OCI-LY7 (cell line): ENCODE measurements at places on chromosomes 3 and 15. TPM values are rescaled to one million over a fixed set of nuclear protein-coding genes. Genes with fewer than 3 reads are reported as not detected.
A peak's percentile ranks its signal among the peaks of the same experiment; 100 is the strongest.

- DNase-seq = peak; percentile 38
Measured at GRCh38 chr15:29270169-29270955, 740 bp upstream of the NSMCE3 start.

DNA sequence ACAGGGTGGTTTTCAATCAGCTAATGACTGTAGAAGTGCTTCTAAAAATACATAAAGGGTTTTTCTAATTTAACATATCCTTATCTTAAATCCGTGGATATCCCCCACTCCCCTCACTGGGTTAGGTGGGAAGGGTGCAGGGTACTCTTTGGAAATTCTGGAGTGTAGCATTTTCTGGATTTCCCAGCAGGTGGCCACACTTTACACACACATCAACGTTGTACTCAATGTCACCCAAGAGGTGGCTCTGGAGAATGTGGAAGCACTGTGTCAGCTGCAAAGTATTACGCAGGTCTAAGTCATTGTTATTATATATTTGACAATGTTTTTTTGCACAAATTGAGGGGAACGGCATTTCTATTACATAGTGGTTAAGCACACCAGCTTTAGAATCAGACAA lies 168.8 kb downstream of the CHDH start:
- DNase-seq = peak; percentile 10

- DNase-seq = no peak
Measured at GRCh38 chr15:65650312-65651041, 28.7 kb downstream of the SLC24A1 start.

DNA sequence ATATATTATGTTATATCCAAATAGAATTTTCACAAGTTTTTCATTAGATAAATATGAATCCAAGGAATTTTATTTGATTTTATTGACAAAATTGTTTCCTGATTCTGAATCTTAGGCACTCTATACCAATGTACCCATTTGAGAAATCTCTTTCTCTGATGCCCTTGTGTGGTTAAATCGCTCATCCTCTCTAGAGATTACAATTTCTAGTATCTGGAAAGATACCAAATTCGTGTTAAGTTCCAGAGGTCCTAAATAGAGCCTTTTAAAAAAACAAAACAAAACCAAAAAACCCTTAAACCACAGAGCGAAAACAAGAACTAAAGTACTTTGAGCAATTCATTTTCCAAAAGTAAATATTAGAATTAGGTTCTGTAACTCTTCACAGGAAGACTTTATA lies 20.0 kb downstream of the SATB1 start:
- no peak for DNase-seq

GRCh38 chr3:78277220-78277619 lies 1237.3 kb downstream of the ROBO2 start:
- no peak for DNase-seq

DNA sequence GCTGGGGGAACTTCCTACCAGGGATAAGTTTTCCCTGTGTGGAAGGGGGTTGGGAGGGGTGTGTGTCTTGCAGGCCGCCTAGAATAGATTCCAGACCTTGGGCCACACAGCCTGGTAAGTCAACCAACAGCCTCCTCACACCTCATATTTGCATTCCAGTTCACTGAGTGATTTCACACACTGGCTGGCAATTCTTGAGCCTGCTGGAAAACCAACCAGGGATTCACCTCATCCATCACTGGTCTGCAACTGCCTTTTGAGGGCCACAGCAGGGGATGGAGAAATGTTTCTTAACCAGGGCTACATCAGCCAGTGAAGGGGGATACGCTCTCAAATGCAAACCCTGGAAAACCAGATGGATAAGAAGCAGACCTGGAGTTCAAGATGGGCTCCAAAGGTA lies 2.0 kb downstream of the FSTL1 start:
- no peak for DNase-seq

DNA sequence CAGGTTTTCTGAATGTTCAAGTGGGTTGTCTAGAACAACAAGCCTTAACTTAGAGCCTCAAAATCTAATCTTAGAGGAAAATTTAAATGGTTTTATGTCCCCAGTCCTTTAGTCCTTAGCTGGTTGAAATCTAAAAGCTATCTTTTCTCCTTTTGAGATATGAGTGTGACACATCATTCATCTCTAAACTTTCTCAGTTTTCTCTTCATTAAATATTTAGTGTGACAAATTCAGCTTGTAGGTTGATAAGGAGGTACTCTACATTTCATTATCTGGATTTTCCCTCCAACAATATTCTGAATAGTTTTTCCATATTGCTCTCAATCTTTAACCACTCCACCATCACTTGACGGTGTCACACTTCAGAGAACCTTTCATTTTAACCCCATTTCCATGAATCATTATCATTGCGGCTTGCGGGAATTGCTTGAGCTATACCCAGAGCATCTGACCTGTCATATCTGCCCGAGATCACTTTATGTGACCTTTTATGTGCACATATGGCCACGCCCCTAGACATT lies 16.1 kb upstream of the ATP8B4 start:
- DNase-seq = no peak

GRCh38 chr3:43641306-43642114 lies 19.7 kb upstream of the ANO10 start:
- no peak for DNase-seq

GRCh38 chr15:75437721-75438120 lies 13.8 kb downstream of the SIN3A start:
- DNase-seq = no peak

- no peak for DNase-seq
Measured at GRCh38 chr3:65778968-65779367, 259.8 kb downstream of the MAGI1 start.

- DNase-seq = no peak
Measured at GRCh38 chr3:154540950-154541604, 111.1 kb upstream of the GPR149 start.

- DNase-seq = no peak
Measured at GRCh38 chr3:19598870-19599269, 335.1 kb downstream of the EFHB start.

- peak; percentile 37 for DNase-seq
Measured at GRCh38 chr3:167733961-167734497, 663 bp downstream of the PDCD10 start.

DNA sequence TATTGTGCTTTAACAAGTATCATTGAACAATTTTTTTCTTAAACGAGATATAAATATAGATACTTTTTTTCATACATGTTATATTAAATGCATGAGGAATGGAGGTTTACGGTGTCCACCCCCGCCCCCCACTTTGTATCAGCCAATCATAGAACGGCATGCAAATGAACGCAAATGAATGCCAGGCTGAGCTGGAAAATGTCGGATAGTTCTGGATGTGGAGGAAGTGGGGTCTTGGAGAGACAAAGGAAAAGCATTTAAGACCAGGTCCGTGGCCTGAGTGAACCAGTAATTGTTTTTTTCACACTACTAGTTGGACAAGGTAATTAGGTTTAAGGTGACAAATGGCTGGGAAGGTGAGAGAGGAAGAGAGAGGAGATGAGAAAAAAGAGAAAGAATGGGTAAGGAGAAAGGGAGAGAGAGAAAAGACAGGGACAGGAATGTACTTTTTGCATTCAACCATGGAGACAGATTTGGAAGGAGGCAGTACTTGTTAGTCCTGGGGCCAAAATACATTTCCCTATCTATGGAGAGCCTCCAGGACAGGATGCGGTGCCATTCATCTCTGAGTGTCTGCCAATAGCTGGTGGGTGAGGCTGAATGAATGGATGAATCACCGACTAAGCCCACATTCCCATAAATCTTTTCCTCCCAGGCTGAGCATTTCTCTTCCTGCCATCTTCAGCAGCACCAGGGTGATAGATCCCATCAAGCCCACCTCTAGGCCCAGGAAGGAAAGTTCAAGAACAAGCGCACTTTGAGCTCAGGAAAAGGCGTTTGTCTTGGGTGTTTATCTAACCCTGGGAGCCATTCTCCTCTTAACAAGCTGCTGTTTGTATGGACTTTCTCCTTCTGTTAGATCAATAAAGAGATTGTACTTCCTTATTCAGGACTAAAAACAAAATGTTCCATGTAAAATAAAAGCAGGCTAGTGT lies 1.4 kb upstream of the RAD18 start:
- no peak for DNase-seq

GRCh38 chr3:10015461-10015904 lies 10.8 kb upstream of the FANCD2 start:
- DNase-seq = no peak

GRCh38 chr15:63056829-63057228 lies 14.3 kb downstream of the TPM1 start:
- no peak for DNase-seq

- no peak for DNase-seq
Measured at GRCh38 chr15:84889991-84890669, 5.7 kb downstream of the SLC28A1 start.

GRCh38 chr3:41592753-41593510 lies 369.0 kb downstream of the ULK4 start:
- DNase-seq = no peak

DNA sequence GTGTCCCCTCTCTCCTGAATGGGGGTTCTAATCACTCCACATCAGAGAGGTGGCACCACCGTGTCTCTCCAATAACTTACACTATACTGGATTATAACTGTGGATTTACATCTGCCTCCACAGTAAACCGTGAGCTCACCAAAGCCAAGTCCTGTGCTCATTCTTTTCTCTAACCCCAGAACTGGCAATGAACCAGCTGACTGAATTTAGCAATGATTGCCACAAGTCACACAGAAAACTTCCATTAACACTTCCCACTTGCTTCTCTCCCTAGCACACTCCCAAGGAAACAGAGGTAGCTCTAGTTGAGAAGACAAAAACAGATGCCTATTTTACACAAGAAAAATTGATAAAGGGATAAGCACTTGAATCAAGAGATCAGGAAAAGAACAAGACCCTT lies 361.3 kb downstream of the ULK4 start:
- no peak for DNase-seq

DNA sequence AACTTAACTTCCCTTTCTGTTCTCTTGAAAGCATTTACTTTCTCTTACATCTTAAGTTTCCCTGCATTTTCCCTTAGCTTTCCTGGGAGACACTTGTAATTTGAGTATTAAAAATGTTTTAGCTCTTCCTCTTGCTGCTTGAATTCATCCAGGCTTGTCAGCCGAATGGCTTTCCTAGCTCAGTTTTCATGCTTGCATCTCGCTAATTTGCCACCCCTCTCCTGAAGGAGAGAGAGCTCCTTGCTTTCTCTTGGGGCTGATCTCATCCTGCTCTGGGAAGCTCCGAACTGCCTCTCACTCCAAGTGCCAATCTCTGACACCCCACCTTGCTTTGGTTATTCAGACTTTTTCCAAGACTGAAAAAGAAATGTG lies 374.6 kb upstream of the TBL1XR1 start:
- no peak for DNase-seq

DNA sequence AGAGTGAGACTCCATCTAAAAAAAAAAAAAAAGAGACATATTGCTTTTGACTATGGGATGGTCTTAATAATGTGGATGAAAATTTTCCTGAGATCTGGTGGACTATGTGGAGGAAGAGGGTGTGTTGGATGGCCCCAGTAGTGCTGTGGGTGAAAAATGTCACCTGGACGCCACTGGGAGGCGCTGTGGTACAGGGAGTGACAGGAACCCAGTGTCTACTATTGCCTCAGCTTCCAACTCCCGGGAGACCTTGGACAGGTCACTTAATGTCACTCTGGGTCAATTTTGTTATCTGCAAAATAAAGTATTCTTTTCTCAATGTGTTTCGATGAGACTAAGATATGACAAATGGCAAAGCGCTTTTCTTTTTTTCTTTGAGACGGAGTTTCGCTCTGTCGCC lies 27.7 kb upstream of the DCP1A start:
- DNase-seq = peak; percentile 61

The TMCO5A gene
- total RNA-seq = not detected in 2 replicates

The TEX55 gene
- not detected in 2 replicates for total RNA-seq

The GHSR gene
- not detected in 2 replicates for total RNA-seq

The BFSP2 gene
- total RNA-seq = 19.2 and 25.1 TPM in 2 replicates

The LRRC3B gene
- not detected in 2 replicates for total RNA-seq

The TRAIP gene
- 41.8 and 48.9 TPM in 2 replicates for total RNA-seq

The GPR171 gene
- not detected in 2 replicates for total RNA-seq

The GRK7 gene
- not detected in 2 replicates for total RNA-seq

The WNT7A gene
- not detected in 2 replicates for total RNA-seq
